Ureter (tissue), 1 donor: ENCODE measurements at places on chromosomes 7 and 10. TPM values are rescaled to one million over a fixed set of nuclear protein-coding genes. Genes with fewer than 3 reads are reported as not detected.

Gene SYT15
- total RNA-seq = 10.4 TPM

Gene SLC18A2
- total RNA-seq = 2.1 TPM

Gene CFAP43
- 1.9 TPM for total RNA-seq

Gene GJD4
- total RNA-seq = not detected

Gene CALD1
- 389 TPM for total RNA-seq

Gene TMEM178B
- total RNA-seq = 7.9 TPM

Gene SKIDA1
- total RNA-seq = 3.6 TPM

Gene PTF1A
- not detected for total RNA-seq

Gene DLX6
- total RNA-seq = not detected

Gene GRID2IP
- total RNA-seq = 2.6 TPM

Gene GIMAP8
- 13.6 TPM for total RNA-seq

Gene SLC18A3
- not detected for total RNA-seq

Gene FXYD4
- 13.8 TPM for total RNA-seq

Gene LIPF
- not detected for total RNA-seq

Gene PRSS37
- not detected for total RNA-seq

Gene HECW1
- 1.3 TPM for total RNA-seq

Gene CTAGE8
- 3.2 TPM for total RNA-seq

Gene ARMC3
- not detected for total RNA-seq

Gene COL28A1
- 3.7 TPM for total RNA-seq

Gene HMX2
- total RNA-seq = not detected

Gene STEAP4
- total RNA-seq = 105 TPM

Gene ACTR3C
- total RNA-seq = 18.2 TPM

Gene CDC14C
- total RNA-seq = not detected
